ENCODE measurements at places on chromosomes 7 and 10.

DNA sequence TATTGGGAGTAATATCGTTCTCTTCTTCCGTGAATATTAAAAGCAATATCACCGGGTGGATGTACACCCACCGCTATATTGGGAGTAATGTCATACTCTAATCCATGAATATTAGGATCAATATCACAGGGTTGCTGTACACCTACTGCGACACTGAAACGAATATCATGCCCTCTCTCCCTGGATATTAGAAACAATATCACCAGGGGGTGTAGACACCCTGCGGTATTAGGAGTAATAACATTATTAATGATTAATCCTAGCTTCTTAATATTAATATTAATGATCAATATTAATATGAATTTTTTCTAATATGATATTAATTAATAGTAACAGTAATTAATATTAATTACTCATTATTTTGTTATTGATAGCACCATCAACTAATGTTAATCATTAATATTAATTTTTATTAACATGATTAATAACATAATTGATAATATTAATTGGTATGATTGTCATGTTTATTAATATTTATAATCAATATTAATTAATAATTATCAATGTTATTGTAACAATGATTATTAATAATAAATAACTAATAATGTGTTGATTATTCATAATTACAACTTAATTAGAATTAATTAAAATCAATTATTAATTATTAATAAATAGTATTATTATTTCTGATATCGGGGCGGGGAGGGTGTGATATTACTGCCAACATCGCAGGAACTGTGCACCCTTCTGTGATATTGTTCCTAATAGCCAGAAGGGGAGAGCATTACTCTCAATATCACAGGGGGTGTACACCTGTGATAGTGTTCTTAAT lies 121.3 kb upstream of the C1GALT1 start:
- no peak for DNase-seq

DNA sequence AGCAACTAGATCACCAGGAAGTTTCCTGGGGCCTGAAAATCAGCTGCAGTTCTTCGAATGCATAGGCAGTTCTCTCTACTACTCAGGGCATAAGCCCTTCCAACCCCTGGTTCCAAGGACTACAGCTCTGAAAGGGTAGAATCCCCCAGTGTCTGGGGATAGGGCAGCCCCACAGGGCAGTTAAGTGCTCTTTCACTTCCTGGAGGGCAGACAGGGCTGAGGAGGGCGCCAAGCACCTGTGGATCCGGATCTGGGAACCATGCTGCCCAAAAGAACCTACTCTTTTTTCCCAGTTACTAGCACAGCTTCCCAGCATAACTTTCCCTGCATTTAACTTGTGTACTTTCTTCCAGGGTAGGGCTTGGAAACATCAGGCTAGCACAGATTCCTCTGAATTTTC lies 41.1 kb downstream of the CXCL12 start:
- no peak for DNase-seq

GRCh38 chr7:120805636-120806388 lies 52.1 kb downstream of the TSPAN12 start:
- peak; percentile 22 for DNase-seq

DNA sequence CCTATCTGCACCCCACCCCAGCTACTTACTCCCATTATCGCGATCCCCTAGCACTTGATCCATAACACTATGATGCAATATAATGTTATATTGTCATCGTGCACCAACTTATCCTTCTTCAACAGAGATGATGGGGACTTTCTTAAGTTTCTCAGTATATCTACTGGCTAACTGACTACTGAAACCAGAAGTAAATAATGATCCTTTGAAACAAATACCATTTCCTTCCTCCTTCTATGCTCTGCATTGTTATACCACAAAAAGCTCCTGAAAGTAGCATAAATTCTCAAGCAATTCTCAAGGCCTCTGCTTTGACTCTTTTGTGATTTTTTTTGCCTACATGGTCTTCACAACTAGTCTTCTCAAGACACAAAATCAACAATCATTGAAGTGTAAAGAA lies 68.9 kb downstream of the HTR7 start:
- no peak for DNase-seq

- DNase-seq = no peak
Observed at GRCh38 chr10:132421847-132422751, 25.1 kb downstream of the PWWP2B start.

GRCh38 chr10:50346942-50347341 lies 95.6 kb upstream of the ASAH2 start:
- no peak for DNase-seq

- DNase-seq = no peak
Observed at GRCh38 chr10:96345222-96345621, 13.6 kb downstream of the OPALIN start.

- no peak for DNase-seq
Observed at GRCh38 chr10:34764472-34764946, 50.6 kb downstream of the PARD3 start.

DNA sequence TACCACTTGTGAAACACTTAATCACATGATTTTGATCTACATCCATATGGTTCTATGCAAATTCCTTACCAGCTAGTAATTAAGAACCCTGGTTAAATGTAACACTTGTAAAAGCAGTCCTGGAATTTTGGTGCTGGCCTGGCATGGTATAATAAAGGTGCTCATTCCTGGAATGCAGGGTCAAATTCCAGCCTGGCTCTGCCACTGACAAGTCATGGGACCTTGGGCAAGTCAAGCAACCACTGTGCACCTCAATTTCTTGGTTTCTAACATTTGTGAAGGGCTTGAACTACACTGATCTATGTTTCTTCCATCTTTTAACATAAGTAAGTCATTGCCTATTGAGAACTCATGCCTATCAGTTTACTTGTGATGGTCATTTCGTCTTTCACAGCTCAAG lies 91.9 kb upstream of the PIK3CG start:
- no peak for DNase-seq

GRCh38 chr10:87759551-87759950 lies 58.5 kb downstream of the ATAD1 start:
- DNase-seq = no peak

GRCh38 chr7:44391746-44392617 lies 66.6 kb upstream of the CAMK2B start:
- DNase-seq = no peak

- no peak for DNase-seq
Observed at GRCh38 chr7:50352751-50353150, 48.2 kb downstream of the IKZF1 start.

- no peak for DNase-seq
Observed at GRCh38 chr10:21975378-21975990, 28.0 kb downstream of the DNAJC1 start.

DNA sequence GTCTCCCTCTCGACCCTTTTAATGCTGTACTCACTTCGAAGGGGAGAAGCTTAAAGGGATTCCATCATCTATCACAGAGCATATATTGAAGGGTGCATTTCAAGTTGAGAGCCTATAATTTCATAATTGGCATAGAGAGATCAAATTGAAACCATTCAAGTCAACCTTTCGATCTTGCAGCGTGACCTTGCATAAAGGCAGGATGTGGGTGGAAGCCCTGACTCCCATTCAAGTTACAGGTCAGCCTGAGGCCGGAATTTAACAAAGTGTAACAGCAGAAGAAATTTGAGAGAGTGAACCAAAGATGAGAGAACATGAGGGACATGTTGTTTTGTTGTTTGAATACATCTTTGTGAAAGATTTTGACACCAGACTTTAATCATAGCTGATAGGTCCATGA lies 195.3 kb upstream of the TPK1 start:
- DNase-seq = no peak
